ENCODE measurements at places on chromosomes 12 and 14.

- DNase-seq: no peak
Observed at GRCh38 chr12:53761306-53761705, 9.5 kb upstream of the CISTR start.

DNA sequence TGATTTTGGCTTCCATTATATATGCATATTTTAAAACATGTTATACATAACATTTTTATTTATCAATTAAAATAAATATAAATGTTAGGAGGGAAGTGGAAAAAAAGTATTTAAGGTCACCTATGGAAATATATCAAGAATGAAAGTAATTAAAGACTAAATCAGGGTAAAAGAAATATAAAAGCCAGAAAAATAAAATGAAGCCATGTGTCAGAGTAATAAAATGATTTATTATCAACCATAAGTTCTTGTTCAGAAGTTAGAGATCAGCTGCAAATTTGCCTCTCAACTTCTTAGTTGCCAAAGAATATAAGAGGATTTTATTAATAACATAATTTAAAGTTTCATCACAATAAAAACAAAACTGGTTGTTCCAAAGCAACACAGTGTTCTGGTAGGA lies 121.9 kb downstream of the ANO6 start:
- no peak for DNase-seq

GRCh38 chr12:55036326-55037115 lies 16.7 kb downstream of the NEUROD4 start:
- DNase-seq: no peak

- no peak for DNase-seq
Observed at GRCh38 chr12:119258556-119258955, 76.0 kb upstream of the CCDC60 start.

DNA sequence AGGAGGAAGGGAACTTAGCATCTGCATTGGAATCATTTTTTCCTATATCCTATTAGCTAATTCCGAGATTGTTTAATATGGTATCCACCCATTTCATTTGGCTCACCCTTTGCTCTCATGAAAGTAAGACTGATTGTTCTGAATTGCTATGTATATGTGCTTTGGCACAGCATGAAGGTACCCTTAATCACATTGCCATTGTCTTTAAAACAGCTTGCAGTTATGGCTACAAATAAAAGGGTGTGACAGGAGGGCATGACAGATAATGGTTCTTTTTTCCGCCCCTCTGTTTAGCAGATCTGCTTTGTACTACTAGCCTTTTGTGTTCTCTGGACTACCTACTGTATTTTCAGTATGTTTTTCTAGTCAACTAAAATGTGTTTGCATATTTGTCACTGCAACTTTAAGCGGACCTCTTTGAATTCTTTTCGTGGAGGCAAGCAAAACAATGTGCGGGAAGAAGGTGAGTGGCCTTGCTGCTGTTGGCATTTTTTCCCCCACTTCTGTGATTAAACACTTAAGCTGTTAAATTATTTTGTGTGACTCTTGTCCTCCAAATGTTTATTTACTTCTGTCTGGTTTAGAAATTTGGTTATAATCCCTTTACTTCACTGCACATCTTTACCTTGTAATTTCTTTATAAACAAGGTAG lies 35.8 kb downstream of the FBXO34 start:
- no peak for DNase-seq

DNA sequence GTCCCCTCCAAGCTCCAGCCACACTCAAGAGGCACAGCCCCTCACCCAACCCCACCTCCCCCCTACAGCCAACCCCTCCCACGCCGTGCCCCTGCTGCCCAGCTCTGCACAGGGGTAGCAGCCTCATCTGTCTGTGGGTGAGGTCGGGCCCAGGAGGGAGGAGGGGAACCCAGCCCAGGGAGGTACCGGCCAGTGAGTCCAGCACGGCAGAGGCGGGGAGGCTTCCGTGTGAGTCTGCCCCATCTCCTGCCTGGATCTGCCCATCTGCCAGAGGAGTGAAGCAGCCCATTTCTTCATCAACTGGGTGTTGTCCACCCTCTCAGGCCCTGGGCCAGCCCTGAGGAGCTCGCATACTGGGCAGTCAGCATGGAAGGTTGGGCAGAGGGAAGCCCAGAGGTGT lies 54.2 kb downstream of the CCNK start:
- DNase-seq: no peak

DNA sequence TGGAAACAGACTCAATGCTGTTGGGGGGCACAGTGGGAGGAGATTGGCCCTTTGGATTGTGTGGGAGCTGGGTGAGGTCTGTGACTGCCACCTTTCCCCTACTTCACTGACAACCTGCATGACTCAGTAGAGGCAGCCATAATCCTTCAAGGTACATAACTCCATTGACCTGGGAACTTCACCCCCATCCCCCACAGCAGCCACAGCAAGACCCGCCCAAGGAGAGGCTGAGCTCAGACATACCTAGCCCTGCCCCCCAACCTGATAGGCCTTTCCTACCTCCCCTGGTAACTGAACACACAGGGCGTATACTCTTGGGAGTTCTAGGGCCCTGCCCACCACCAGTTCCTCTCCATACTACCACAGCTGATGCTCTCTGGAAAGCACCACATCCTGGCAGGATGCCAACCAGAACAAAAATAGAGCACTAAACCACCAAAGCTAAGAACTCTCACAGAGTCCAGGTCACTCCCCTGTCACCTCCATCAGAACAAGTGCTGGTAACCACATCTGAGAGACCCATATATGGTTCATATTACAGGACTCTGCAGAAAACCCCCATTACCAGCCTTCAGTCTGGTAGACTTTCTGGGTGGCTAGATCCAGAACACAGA lies 703.9 kb downstream of the FSCB start:
- DNase-seq: no peak

- no peak for DNase-seq
Observed at GRCh38 chr12:98149691-98150210, 365.6 kb upstream of the TMPO start.

GRCh38 chr12:67802731-67803130 lies 154.2 kb downstream of the DYRK2 start:
- DNase-seq: no peak

GRCh38 chr12:95215949-95216348 lies 1.3 kb downstream of the FGD6 start:
- peak; percentile 69 for DNase-seq

GRCh38 chr12:64730588-64730969 lies 28.6 kb downstream of the GNS start:
- DNase-seq: no peak

DNA sequence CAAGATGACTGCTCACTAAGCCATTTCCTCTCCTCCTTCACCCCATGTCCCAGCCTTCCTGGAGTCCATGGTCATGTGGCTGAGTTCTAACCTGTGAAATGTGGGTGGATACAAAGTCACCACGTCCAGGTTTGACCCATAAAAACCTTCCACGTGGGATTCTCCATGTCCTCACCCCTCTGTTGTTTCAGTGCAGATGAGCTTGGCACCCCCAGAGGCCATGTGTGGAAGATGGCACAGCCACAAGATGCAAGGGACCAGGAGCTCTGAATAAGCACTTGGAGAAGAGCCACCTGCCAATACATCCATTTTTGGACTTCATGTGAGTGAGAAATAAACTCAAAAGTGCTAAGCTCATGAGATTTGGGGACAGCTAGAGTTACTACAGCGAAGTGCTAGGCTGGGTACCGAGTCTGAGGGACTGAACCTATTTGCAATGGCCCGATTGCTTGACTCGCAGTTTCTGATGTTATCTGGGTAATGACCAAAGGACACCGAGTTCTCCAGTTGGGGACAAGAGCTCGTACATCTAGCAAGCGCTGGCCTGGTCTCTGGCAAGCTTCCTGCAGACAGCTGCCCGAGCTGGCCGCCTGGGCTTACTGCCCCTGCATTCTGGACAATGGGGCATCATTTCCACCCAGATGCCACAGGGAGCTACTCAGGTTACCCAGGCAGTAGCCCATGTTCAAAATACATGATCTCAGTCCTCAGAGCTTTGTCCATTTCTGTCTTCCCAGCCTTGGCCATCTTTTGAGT lies 7.7 kb upstream of the SLC24A4 start:
- DNase-seq: no peak

DNA sequence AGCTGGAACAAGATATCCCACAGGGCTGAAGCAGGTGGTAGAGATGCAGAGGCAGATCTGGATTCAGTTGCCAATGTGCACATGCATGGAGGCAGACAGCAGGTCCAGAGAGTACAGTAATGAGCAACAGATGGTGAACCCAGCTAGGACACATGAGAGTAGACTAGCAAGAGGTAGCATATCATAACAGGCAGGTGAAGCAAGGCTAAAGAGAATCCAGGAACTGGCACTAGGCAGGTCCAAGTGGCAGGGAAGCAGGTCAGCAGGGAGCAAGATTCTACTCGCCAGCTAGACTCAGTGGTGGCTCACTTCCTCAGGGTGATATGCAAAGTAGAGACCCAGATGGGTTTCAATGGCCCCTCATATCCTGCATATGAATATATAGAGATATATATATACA lies 15.3 kb upstream of the MYF6 start:
- DNase-seq: no peak

GRCh38 chr12:89721291-89721987 lies 12.8 kb upstream of the ATP2B1 start:
- no peak for DNase-seq
